ENCODE measurements at places on chromosomes 1 and 21.

DNA sequence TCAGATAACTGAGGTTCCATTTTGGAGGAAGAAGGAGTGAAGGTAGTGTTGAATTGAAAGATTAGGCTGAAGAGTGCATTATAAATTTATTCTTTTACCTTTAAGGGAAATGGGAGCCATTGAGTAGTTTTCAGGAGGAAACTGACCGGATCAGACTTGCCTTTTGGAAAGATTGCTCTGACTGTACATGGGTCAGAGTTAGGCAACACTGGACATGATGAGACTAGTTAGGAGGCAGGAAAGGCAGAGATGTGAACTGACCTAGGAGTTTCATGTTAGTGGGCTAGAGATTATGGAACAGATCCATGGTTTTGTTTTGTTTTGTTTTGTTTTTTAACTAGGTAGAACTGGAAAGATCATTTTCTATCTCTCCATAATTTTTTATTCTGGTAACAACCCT is 78.2 kb downstream of the SNX7 start:
- no peak for DNase-seq

DNA sequence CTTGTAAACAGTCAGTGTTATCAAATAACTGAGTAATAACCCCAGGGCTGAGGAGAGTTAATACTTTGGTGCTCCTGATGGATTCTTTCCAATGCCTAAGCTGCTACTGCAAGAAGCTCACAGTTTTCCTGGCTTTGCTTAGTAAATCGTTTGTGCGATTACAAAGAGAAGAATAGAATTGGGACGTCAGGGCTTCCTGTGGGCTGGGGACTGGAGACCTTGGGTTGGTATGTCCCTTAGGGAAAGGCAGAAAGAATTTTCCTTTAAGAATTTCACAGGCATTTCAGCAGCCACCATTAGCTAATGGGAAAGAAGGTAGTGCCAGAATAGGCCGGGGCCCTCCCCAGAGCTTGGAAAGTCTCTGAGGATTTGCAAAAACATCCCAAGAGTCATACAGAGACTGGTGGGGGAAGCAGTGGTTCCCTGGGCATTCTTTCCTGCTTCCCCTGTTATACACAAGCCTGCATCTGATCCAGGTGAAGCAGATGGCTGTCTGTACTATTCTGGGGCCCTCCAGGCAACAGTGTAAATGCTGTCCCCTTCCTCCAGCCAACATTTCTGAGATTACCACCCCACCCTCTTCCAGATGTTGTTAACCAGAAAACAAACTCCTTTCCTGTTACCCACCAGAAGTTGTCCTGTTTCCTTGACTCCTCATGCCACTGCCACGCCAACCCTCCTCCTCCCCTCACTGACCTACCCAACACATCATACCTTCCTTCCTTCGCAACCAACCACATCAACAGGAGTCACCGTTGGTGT is 40.2 kb downstream of the PLXNA2 start:
- no peak for DNase-seq

GRCh38 chr21:25980710-25981109 is 189.9 kb downstream of the APP start:
- no peak for DNase-seq

- DNase-seq: peak; percentile 77
Measured at GRCh38 chr1:31413405-31414001, 490 bp downstream of the SERINC2 start.

GRCh38 chr1:55088413-55088812 is 49.1 kb downstream of the PCSK9 start:
- DNase-seq: no peak

- DNase-seq: no peak
Measured at GRCh38 chr1:91124290-91124985, 102.6 kb upstream of the ZNF644 start.

DNA sequence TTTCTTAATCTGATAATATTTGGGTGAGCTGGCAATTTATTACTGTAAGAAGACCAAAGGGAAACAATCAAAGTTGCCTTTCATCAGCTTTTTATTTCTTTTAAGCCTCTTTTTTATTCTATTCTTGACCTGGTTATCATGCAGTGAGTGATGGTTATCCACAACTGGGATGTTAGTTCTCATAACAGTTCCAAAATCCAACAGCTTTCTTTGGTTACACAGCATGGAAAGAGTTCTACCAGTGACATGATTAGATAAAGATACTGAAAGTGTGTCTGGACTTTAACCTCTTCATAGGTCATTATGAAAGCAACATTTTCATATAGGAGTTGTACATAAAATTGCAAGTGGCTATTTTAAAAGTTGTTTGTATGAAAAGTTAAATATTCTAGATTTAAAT is 163.0 kb downstream of the SYT2 start:
- DNase-seq: no peak

DNA sequence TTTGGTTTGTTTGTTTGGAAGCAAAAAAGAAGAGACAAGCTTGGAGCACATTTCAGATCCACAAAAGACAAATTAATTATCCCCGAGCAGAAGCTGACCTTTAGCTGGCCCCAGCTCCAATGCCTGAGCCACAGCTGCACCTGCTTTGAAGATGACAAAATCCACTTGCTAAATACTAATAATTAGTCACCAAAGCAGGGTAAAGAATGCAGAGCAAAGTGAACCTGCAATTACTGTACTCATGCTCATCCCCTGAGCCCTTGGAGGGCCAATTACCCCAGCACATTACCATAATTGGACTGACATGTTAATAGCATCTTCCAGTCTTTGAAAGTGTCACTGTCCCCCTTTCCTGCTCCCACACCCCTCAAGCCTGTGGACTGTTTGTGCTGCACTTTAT is 38.2 kb upstream of the KCND3 start:
- DNase-seq: no peak

DNA sequence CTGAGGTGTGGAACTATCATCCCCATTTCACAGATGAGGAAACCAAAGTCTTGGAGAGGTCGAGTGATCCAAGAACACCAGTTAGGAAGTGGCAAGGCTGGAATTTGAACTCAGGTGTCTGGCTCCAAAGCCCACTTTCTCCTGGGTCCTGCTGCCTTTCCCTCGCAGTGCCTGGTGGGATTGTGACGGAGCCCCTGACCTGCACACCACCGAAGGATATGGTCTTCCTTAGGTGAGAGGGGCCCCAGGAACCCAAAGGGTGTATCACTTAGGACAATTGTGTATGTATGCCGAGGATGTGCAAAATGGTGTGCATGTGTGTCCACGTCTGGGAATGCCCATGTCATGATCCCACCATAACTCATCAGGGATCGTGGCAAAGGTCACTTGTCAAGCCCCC is 392.7 kb downstream of the MATN1 start:
- DNase-seq: peak; percentile 28

GRCh38 chr1:114503916-114504422 is 7.0 kb downstream of the TRIM33 start:
- DNase-seq: no peak

- DNase-seq: no peak
Measured at GRCh38 chr1:38115682-38116202, 69.1 kb upstream of the POU3F1 start.

DNA sequence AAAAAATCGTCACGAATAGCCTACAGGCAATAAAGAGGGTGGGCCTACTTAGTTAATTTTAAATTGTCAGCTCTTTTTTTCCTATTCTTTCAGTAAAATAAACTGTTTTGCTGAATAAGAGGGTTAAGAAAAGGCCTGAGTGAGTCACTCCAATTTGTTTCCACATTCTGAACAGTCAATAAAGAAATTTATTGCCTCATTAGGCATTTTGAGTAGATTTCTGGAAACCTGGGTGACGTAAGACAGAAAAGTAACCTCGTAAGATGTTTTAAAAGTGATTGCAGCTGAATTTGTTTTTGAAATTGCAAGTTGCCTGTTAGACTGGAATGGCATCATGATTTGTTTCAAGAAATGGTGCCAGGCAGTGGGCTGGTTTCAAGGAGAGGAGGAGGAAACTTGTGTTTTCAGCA is 439.3 kb downstream of the USP25 start:
- no peak for DNase-seq

DNA sequence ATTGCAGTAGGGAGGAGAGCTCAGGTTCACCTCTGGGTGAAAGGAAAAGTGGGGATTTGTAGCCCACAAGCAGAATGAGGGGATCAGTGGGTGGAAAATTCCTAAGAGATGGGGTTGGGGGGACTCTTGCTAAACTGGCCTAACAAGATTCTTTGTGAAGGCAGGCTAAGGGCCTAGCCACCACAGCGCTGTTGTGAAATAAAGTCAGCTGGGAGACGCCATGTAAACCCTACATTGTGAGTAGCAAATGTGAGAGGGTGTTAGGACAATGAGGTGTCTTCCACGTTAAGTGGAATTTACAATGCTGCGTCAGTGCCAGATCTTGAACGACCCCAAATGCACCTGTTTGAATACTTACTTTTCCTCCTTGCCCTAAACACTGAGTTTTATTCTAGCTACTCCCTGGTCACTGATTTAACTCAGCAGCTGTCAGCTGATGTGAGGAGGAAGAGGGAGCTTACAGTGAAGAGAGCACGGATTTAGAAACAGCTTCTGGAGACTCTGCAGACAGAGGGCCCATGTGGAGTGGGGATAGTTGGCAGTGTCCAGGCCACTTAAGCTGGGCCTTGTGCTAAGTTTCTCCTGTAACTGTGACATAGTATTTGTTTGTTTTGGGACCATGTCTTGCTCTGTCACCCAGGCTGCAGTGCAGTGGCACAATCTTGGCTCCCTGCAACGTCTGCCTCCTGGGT is 17.3 kb downstream of the PDPN start:
- no peak for DNase-seq

GRCh38 chr1:175193527-175193910 is 943 bp upstream of the KIAA0040 start:
- DNase-seq: no peak

- DNase-seq: no peak
Measured at GRCh38 chr1:60665311-60665710, 417.1 kb upstream of the NFIA start.

DNA sequence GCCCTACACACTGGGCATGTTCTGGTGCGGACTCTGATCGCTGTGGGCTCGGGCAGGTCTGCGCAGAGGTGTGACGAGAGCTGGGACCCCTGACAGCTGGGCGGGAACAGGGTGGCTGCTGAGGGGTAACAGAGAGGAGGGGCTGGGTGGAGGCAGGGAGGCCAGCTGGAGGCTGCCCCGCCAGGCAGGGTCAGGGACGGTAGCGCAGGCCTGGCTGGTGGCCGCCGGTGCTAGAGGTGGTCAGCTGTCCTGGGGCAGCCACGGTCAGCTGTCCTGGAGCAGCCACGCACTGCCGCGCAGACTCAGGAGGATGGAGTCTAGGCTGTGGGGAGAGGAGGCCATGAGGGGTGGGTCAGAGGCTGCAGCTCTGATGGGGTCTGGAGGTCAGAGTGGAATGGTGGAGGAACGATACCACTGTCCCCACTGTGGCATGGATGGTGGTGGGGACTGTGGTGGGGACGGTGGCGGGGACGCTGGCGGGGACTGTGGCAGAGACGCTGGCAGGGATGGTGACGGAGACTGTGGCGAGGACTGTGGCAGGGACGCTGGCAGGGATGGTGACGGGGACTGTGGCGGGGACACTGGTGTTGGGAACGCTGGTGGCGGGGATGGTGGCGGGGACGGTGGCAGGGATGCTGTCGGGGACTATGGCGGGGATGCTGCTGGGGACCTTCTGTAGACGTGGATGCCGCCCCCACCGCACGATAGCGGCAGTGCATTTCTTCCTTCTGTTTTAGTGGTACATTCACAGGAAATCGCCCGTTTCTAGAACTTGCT is 21.3 kb upstream of the LRRC3 start:
- DNase-seq: peak; percentile 38

DNA sequence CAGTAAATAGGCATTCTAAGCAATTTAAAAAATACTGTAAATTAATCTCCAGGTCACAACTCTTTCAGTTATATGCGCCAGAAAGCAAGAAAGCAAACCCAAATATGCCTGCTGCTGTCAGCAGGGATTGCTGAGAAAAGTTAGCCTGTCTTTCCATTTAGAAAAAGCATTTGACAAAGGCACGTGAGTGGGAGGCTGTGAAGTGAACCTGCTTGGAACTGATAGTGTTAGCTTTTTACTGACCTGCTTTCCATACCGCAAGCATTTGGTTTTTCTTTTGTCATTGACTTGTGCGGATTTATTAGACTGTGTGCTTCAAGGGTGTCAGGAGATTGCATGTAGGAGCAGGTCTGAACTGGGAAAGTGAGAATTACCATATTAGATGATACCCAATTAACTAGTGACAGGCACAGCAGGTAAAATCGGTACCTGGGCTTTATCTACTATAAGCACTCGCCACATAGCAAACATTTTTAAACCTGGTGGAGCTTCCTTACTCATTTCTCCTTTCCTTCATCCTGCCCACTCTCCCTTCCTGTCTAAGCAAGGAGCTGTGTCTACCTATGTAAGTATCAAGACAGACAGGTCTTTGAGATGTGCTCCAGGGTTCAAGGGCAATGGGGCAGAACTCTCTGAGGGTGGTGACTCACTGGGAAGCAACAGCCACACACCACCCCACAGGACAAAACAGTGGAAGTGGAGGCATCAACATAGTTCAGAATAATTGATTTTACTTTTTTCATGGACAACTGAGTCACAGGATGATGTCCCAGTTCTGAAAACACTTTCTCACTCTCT is 323.9 kb downstream of the DISC1 start:
- DNase-seq: no peak

- peak; percentile 25 for DNase-seq
Measured at GRCh38 chr1:30600258-30600657, 123.1 kb downstream of the MATN1 start.

GRCh38 chr1:199102239-199102638 is 463.4 kb downstream of the PTPRC start:
- no peak for DNase-seq

GRCh38 chr1:42158189-42158588 is 5.0 kb downstream of the GUCA2B start:
- DNase-seq: no peak

DNA sequence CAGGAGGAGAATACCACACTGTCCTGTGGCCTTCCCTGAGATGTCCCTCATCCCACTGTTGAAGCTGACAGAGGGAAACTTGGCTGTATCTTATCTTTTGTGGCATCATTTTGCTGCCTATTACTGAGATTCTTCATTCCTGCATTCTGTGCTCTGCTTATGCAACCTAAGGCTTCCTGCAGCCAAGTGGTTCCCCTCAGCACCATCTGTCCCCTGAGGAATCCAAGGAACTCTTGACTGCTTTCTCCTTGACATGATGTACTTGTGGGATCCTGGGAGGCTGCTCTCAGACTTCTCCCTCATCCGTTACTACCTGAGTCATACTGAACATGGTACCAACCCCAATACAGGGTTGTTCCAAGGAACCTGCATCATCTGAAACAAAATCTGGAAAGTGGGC is 21.1 kb upstream of the RIMKLA start:
- DNase-seq: no peak

DNA sequence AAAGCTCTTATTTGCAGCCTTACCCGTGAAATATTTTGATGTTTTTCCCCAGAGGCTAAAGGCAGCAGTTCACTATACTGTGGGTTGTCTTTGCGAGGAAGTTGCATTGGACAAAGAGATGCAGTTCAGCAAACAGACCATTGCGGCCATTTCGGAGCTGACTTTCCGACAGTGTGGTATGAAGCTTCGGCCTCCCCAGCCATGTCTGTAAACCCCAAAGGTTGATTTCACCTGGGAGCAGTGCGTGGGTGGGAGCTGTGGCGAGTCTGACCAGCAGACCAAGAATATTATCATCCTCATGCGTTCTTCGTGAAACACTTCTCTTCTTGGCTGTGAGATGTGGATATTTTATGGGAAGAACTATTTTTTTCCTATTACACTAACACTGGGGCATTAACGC is 3.6 kb downstream of the CENPS start:
- no peak for DNase-seq

GRCh38 chr1:168601051-168601450 is 24.6 kb downstream of the XCL1 start:
- DNase-seq: no peak

Data from tibial artery (tissue), 4 donors.